ENCODE measurements at places on chromosomes 2 and 18. TPM values are rescaled to one million over a fixed set of nuclear protein-coding genes. Genes with fewer than 3 reads are reported as not detected.

Gene STON1
- total RNA-seq, result 8.1 TPM

Gene NYAP2
- total RNA-seq, result not detected

Gene CDCA7
- total RNA-seq, result 1.3 TPM

Gene PID1
- 7.1 TPM for total RNA-seq

Gene EGR4
- not detected for total RNA-seq

Gene ERBB4
- total RNA-seq, result 11.5 TPM

Gene HNMT
- total RNA-seq, result 12.7 TPM

DNA sequence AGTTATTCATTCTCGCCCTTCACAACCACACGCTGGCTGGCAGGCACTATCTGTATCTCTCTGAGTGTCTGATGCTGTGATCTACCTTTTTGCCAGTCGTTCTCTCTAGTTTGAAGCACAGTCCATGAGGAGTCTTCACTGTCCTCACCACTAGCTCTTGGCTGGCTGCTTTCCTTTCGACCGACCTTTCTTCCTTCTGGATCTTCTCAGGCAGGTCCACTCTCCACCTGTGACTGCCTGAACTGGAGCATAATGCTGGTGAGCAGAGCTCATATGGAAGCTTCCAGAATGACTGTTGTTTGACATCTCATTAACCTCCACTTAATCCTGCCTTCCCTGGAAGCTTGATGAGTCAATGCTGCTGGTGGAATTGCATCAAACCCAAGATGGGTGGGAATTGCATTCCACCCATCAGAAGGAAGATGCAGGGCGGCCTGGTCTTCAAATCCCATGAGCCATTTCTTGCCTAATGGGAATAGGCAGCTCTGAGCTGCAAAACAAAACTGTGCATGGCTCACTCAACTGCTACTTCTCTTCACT lies 283.5 kb upstream of the HDAC4 start:
- no peak for DNase-seq

GRCh38 chr2:110858135-110858725 lies 125.9 kb downstream of the ACOXL start:
- no peak for DNase-seq

GRCh38 chr18:30915336-30915988 lies 127.1 kb downstream of the DSC3 start:
- DNase-seq, result no peak

- DNase-seq, result no peak
These were observed 75.9 kb upstream of the FOSL2 start for GRCh38 chr2:28316546-28317335.

- DNase-seq, result no peak
These were observed 2.1 kb downstream of the KLF7 start for GRCh38 chr2:207163756-207164005.

DNA sequence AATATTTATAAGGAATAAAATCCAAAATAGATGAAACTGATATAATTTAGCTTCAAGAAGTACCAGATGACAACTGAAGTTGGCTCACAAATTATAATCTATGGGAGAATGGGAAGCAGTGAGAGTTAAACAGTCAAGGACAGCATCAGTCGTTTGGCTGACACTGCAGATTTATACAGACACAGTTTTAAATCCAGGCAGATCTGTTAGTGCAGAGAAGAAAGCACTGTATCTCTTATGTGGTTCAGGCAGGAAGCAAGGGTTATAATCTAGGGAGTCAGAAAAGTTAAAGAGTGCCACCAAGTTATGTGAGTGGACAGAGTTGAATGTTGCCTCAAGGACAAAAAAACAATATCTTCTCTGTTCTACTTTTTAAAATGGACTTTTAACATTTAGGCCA lies 880.2 kb downstream of the TSN start:
- DNase-seq, result no peak

GRCh38 chr2:3728104-3729054 lies 25.0 kb downstream of the DCDC2C start:
- no peak for DNase-seq

GRCh38 chr2:121074293-121074932 lies 210.6 kb downstream of the TFCP2L1 start:
- no peak for DNase-seq

DNA sequence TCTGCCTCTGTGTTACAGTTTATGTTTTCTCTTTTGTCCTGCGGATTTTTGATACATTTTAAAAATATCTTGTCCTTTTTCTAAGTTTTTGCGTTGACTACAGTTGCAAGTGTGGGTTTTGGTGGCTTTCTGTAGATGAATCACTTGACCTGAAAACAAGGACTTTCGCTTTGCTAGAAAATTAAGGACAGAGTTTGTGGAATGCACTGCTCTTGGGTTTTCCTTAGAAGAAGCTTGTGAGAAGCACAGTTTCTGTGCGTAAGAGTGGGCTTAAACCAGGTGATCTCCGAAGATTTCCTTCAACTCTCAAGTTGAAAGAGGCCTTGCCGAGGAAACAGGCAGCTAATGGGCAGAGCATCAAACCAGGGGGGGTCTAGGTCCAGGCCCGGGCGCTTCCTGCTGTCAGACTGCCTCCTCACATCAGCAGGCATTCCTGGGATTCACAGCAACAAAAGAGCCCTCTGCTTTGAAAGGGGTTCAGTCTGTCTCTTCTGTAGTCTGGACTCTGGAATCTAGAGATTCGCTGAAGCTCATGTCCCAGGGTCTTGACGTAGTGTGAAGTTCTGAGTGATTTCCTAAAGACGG lies 17.3 kb downstream of the NCK2 start:
- no peak for DNase-seq

All from Right ventricle myocardium superior (tissue), 1 donor.